ENCODE measurements at places on chromosomes 3 and 15. TPM values are rescaled to one million over a fixed set of nuclear protein-coding genes. Genes with fewer than 3 reads are reported as not detected.

Gene DNAH12
- total RNA-seq, result 0.09 TPM

Gene LDHAL6B
- not detected for total RNA-seq

Gene SLC9C1
- not detected for total RNA-seq

Gene CDV3
- 106 TPM for total RNA-seq

Gene ISLR
- 0.50 TPM for total RNA-seq

Gene TMEM212
- not detected for total RNA-seq

Measured in A549 treated with Hydrocortisone at 1 μM for 4 hours (cell line).